ENCODE measurements at places on chromosomes 2 and 18.

DNA sequence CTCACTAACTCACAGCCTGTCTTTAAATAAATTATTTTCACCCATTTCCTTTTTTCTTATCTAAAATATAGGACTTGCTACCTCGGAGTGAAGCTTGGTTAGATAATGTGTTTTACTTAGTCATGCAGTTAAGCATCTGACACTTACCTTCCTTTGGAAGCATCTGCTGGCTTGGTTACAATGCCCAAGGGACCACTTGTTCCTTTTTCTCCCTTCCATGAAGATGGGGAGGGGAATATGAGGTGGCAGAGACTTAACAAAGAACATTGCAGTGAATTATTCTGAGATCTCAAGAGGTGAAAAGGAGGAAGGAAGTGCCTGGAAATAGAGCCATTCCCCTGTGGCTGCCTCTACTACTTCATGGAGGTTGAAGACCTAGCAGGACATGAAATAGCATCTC lies 145.4 kb upstream of the FOSL2 start:
- no peak for DNase-seq

DNA sequence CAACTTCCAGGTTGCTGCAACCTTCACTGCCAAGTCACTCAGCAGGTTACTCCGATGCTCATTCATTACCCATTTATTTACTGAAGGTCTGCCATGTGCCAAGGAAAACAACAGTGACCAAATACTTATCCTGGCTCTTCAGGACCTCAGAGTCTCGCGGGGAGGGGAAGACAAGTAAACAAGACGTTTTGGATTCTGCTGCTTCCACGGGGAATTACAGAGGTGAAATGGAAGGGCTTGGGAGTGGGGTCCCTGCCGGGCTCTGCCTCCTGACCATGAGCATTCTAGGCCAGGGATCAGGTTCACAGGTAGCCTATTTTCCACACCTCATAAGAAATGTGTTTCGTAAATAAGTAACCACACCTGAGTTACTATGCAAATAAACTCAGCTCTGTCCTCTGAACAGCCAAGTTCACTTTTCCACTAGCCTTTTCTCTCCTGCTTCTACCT lies 68.1 kb downstream of the CLHC1 start:
- no peak for DNase-seq

GRCh38 chr2:221529177-221529942 lies 42.7 kb downstream of the EPHA4 start:
- DNase-seq, result no peak

DNA sequence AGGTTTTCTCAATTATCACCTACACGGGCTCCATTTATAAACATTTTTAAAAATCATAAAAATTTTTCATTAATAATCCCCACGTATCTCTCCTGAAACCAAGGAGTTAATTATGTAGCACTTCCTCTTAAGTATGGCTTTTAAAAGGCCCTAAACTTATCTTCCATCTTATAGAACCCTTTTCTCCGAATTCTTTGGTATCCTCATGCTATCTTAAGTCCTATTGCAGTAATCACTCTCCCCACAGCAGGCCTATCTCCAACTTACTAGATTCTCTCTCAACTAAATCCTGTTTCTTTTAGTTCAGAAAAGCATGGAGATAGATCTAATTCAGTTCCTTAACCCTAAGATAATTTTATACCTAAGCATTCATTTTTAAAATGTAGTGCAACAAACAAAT lies 26.2 kb downstream of the RPRD1A start:
- DNase-seq, result no peak

- no peak for DNase-seq
These were observed 26.8 kb downstream of the GLI2 start for GRCh38 chr2:120762341-120763061.

DNA sequence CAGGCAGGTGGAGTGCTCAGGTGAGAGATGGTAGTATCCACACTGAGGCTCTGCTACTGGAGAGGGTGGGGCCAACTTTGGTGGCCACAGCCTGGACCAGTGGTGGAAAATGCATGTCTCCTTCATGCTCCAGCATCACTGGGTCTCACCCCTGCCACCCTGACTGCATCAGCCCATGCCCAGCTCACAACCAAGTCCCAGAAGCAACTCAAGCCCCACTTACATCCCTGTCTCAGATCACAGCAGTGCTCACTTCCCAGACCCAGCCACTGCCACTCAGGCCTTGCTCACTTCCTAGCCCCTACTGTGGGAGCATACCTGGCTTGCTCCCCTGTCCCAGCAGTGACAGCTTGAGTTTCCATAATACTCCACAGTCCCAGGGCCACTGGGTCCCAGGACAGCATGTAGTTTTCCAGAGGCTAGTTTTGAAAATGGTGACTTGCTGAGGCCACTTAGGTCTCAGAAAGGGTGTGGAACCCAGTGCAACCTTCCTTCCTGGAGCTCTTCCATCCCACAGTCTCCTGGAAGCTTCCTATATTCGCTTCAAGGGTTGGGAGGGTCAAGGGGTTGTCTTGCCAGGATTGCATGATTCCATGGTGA lies 58.8 kb downstream of the GPC1 start:
- DNase-seq, result no peak

- no peak for DNase-seq
These were observed 31.1 kb downstream of the SIGLEC15 start for GRCh38 chr18:45856531-45856930.

DNA sequence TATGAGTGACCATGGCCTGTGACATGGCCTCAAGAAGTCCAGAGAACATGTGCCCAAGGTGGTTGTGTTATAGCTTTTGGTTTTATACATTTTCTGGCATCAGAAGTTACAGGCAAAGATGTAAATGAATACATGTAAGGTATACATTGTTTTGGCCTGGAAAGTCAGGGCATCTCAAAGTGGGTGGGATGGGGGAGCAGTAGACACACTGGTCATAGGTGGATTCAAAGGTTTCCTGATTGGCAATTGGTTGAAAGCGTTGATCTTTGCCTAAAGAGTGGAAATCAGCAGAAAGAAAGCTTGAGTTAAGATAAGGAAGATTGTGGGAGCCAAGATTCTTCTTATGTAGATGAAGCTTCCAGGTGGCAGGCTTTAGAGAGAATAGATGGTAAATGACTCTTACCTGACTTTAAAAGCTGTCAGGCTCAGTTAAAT lies 62.1 kb upstream of the DYNAP start:
- no peak for DNase-seq

- DNase-seq, result no peak
These were observed 3.7 kb downstream of the MALT1 start for GRCh38 chr18:58674863-58675472.

DNA sequence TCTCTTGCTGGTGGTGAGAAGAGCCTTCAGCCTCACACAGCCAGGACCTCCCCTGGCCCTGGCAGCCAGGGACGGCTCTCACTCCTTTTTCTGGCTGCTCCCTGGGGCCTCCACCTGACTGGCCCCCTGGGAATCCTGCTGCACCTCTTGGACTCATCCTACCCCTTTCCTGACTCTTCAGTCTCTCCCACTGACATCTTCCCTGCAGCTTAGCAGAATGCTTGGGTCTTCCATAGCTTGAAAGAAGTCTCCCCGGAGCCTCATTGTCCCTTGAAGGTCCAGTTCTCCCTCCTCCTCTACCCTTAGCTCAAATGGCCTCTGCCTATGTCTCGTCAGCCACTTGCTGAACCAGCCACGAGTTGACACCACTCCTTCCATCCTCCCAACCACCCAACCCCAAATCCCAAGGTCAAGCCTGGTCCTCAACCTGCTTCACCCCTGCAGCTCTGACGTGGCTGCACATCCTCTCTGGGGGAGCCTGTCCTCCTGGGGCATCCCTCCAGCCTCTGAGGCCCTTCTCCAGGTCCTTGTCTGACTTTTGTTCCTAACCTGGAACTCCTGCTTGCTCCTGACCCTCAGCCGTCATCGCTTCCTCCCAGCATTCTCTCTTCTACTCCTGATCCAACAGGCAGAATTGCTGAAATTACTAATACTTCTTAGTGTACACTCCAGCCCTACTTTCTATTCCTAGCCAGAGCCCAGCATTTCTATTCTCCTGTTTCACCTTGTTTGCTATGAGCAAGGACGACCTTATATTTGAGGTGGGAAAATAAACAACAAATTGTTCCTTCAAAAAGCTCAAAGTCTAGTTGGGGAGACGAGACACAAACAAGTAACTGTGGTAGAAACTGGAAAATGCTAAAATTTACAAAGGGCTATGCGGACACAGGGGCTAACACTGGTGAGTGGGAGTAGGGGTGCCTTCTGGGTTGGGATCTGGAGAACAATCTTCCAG lies 68.7 kb upstream of the MGAT4A start:
- no peak for DNase-seq

DNA sequence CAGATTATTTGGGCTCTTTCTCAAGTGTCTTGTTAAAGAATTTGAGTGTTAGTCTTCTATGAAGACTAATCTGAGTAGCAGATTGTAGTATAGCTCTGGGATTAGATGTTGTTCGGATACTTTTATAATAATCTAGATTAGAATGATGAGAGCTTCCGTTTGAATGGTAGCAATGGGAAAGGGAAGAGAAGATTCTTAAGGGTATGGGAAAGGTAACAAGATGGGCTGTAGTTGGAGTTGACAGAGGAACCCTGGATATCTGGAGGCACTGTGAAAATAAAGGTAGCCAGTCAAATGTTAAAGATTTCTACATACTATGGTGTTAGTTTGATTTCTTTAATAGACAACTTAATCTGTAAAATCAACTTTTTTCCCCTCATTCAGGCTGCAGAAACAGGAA lies 4.7 kb downstream of the DDX1 start:
- no peak for DNase-seq

DNA sequence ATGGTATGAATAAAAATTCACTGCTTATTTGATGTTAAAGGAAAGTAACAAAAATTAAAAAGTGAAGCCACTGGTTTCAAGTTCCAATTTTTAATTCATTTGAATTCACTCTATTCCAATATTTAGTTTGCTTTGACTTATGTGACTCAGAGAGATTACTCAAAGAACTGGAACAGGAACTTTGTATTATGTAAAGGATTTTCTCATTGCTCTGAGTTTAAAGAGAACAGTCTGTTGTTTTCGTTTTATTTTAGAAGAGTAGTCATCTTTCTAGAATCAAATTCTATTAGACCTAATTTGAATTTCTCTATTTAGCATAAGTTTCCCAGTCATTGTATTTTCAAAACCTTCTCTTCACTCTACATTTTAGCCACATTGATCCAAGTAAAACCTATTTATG lies 300.1 kb upstream of the SLC8A1 start:
- DNase-seq, result no peak

DNA sequence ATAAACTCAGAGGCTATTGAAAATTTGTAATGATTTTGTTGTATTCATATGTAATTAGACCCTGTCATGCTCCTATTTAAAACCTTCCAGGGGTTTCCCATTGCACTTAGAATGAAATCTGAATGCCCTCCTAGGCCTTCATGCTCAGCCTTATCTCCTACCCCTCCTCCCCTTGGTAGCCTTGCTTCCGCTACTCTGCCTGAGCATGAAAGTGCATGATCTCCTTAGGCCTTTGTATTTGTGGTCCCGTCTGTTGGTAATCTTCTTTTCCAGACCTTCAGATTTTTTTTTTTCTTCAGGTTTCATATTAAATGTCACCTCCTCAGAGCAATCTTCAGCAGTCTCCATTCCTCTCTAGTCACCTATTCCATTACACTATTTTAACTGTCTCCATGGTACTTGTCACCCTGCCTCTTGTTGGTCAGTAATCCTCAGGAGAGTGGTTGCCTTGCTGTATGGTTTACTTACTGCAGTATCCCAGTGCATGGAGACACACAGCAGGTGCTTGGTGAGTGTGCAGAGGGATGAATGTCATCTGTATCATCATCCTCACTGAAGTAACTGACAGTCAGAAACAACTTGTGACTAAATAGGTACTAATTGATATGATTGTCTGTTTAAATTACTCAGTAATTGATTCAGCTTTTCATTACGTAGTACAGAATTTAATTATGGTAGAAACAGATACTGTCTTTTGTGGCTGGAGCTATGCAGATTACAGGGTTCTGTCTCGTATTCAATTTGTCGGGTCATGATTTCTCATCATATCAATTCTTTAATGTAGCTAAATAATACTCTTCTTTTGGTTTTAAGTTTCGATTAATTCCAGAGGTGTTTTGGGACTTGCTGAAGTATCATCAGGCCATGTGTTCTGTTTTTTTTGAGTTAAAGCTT lies 63.9 kb downstream of the PHLPP1 start:
- DNase-seq, result no peak

DNA sequence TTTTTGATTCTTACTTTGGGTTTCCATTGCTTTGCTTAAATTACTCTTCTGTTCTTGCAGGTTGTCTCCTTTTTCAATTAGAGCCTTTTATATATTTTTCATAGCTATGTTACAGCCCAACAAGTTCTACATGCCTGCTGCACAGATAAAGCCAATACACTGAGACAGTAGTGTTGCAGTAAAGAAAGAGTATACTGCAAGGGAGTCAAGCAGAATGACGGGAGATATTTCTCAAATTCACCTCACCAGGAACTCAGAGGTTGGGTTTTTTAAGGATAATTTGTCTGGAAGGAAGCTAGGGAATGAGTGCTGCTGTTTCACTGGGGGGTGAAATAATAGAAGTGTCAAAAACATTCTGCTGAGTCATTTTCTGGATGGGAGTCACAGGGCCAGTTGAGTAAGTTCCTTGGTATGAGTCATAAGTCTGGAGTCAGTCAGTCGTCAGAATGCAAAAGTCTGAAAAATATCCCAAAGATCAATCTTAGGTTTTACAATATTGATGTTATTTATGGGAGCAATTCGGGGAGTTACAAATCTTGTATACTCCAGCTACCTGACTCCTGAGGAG lies 193.0 kb upstream of the RGPD4 start:
- no peak for DNase-seq

GRCh38 chr2:217852555-217853211 lies 150.1 kb downstream of the TNS1 start:
- DNase-seq, result no peak

DNA sequence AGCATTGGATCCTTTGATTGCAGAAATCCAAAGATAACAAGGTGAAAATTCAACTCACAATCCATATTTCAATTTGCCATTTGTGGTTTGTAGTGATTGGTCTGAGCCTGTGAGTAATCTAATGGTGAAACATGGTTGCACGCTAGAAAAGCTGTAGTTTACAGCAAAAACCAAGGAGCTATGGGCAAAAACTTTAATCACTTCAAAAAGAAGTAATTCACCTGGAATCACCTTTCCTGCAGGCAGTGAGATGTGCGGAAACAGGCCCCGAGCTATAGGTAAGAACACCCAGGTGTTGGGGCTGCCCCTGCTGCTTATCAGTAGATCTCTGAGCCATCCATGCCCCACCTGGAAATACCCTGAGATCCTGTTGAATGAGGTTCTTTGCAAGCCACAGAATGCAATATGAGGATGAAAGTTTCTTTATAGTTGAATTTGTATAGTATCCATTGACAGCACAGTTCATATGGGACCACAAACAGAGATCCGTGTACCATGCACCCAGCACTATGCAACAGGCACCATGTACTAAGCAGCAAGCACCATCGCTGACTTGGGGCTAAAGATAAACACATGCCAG lies 208.2 kb downstream of the SPP2 start:
- DNase-seq, result no peak

Measured in T-helper 2 cell (primary cell).